Ovary (tissue), 10 donors: ENCODE measurements at places on chromosomes 2 and 18.

GRCh38 chr2:215361876-215362561 lies 50.2 kb downstream of the ATIC start:
- no peak for DNase-seq

DNA sequence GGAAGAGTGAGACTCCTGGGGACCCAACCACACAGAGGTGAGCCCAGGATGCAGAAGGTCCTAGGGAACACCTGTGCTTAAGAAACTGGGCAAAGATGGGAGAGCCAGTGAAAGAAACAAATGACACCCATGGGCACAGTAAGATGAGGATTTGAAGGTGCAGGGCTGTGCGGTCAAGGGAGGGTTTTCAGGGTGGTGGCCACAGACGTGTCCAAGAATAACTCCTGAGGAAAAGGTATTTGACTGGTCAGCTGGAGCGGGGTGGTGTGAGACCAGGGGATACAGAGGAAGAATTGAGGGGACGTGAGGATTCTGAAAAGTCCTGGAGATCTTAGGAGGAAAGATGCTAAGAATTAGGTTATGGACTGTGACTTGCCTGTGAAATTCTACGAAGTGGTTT lies 142.9 kb downstream of the TMEM163 start:
- no peak for DNase-seq

DNA sequence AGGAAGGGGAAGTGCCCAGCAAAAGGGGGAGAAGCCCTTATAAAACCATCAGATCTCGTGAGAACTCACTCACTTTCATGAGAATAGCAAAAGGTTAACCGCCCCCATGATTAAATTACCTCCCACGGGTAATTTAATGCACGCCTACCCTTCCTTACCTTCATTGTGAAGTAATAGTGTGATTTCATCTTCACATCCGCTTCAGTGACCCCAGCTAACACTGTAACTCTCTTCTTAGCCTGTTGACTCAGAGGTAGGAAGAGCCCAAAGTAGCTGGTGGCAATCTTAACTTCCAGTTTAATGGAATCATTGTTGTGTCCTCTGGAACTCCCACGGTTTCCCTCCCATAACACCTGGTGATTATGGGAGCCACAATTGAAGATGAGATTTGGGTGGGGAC lies 120.5 kb downstream of the GULP1 start:
- DNase-seq, result no peak

- no peak for DNase-seq
Measured at GRCh38 chr2:6224267-6224666, 532.1 kb downstream of the SOX11 start.

GRCh38 chr2:17736989-17737388 lies 16.6 kb downstream of the SMC6 start:
- no peak for DNase-seq

- DNase-seq, result no peak
Measured at GRCh38 chr18:52163478-52163877, 176.5 kb upstream of the DCC start.

GRCh38 chr18:79576686-79577351 lies 102.8 kb upstream of the CTDP1 start:
- peak; percentile 65 for DNase-seq

- no peak for DNase-seq
Measured at GRCh38 chr2:667332-667999, 9.7 kb downstream of the TMEM18 start.

DNA sequence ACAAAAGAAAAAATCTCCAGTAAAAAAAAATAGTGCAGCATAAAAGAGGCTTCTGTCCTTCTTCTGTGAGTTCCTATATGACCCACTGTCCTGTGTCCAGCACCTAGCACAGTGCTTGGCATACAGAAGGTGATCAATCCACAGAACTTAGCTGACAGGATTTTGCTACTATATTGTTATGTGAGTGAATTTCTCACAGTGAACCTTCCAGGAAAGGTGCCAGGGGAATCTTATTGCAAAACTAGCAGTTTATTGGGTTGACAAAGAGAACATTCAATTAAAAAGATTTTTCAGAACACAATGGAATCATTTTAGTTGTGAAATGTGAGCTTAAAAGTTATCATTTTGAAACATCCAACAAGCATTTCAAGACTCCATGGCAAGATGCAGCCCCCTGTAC lies 12.4 kb upstream of the TRIB2 start:
- DNase-seq, result no peak

- peak; percentile 41 for DNase-seq
Measured at GRCh38 chr18:3448838-3449511, 997 bp upstream of the TGIF1 start.

GRCh38 chr2:147463881-147464520 lies 380.8 kb upstream of the ACVR2A start:
- DNase-seq, result no peak

DNA sequence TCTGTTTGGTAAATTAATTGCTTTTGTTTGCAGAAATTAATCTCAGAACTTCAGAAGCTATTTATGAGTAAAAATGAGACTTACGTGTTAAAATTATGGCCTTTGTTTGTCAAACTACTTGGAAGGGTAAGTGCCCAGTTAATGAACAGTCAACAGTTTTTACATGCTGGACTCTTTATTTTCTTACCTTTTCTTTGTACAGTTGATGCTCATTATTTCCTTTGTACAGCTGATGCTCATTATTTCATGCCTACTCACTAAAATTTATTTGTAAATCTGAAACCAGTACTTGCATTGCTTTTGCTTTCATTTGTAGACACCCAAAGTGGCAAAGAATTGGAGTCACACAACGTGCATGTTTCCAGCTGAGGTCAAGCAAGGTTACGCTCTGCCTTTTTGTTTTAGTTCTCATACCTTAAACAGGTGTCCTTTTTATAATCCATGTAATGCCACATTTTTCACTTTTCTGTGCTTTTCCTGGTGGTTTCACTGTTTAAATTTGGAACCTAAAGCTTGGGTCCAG lies 13.3 kb downstream of the RIF1 start:
- DNase-seq, result no peak

DNA sequence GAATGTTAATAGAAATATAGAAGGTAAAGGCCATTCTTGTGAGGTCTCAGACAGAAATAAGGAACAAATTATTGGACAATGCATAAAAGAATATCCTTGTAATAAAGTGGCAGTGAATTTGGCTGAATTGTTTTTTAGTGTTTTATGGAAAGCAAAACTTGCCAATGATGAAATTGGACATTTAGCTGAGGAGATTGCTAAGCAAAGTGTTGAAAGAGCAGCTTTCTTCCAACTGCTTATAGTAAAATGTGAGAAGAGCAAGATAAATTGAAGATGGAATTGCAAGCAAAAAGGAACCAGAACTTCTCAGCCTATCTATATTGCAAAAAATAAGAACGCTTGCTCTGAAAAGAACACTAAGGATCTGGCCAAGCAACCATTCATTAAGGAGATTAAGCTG lies 245.7 kb downstream of the MREG start:
- DNase-seq, result no peak

DNA sequence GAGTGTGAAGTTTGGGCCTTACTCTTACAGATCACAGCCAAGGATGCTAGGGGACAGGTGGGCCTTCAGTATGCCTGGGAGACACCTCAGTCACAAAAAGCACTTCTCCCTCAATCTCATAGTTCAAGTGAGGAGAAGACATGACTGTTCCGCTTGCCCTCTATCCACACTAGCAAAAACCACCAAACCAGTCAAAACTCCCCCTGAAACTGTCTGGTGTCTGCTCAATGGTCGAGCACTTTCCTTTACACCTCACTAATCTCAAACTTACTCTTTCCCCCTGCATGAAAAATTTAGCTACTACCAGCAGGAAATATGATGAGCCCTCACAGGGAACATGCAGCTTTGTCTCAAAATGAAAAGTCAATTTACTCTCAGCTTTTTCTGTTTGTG lies 232.2 kb downstream of the TRIB2 start:
- no peak for DNase-seq

DNA sequence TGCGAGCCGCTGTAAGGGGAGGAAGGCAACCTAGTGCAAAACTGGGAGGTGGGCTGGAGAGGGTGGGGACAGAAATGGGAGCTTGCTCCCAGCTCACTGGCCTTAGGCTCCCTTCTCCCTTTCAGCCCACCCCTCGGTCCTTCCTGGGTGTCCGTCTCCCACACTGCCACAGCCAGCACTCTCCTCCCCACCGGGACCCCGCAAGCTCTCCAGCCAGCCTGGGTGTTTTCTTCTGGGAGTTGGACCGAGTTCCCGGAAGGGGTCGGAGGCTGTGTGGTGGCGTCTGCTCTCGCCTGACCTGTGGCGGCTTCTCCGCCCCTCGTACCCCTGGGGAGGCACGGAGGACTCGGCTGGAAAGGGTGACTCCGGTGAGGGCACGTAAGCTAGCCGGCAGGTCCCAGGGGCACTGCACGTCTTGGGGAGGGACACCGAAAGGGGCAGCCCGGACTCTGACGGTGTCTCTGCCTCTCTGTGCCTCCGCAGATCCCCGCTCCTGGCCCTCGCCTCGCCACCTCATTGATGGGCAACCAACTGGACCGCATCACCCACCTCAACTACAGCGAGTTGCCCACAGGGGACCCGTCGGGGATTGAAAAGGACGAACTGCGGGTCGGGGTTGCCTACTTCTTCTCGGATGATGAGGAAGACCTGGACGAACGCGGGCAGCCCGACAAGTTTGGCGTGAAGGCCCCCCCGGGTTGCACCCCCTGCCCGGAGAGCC lies 1.1 kb downstream of the LRATD1 start:
- DNase-seq, result peak; percentile 29

- DNase-seq, result no peak
Measured at GRCh38 chr2:121644715-121645114, 4.5 kb downstream of the CLASP1 start.

DNA sequence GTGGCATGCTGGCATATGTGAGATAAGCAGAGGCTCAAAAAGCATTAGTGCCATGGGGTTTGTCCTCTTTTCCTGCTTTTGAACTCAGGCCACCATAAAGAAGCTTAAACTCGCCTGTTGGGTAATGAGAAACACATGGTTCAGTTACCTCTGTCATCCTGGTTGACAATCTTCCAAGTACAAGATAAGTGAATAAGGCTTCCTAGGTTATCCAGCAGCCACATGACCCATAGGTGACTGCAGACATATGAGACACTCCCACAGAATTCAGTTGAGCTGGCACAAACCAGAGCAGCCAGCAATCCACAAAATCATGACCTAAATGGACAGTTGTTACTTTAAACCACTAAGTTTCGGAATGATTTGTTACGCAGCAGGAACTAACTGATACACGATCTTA lies 97.3 kb downstream of the TACR1 start:
- no peak for DNase-seq

GRCh38 chr2:80591233-80591632 lies 286.7 kb upstream of the LRRTM1 start:
- no peak for DNase-seq

DNA sequence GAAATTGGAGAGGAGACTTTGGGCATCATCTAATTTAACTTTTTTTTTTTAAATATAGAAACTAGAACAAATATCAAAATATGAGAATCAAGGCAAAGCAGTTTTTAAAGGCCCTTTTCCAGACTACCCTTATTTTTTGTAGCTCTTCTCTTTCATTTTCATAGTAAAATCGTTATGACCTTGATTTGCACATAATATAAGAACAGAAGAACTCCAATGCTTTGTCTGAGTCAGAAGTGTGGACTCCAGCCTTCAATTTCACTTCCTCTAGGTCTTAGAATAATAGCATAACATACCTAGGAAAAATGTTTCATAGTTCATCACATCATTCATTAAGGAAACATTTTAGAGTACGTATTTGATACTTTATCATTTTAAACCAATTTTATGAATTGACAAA lies 74.4 kb downstream of the ANKRD12 start:
- DNase-seq, result no peak

- DNase-seq, result no peak
Measured at GRCh38 chr2:203600286-203600685, 65.2 kb upstream of the RAPH1 start.

DNA sequence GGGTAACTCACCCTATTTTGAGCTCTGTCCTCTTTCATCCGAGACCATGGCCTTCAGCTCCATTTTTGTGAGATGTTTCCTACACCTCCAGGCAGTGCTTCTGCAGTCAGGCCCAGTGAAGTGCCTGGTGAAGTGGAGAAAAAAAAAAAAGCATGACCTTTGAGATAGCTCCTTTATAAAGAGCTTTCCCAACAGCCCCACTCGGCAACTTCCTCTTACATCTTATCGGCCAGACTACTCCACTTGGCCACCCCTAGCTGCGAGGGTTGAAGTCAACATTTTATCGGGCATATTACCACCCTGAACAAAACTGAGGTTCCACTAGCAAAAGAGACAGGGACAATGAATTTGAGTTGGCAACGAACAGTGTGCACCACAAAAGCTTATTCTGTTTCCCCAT lies 124.8 kb upstream of the RNF152 start:
- DNase-seq, result peak; percentile 23

GRCh38 chr18:41695441-41695840 lies 259.6 kb upstream of the PIK3C3 start:
- no peak for DNase-seq

DNA sequence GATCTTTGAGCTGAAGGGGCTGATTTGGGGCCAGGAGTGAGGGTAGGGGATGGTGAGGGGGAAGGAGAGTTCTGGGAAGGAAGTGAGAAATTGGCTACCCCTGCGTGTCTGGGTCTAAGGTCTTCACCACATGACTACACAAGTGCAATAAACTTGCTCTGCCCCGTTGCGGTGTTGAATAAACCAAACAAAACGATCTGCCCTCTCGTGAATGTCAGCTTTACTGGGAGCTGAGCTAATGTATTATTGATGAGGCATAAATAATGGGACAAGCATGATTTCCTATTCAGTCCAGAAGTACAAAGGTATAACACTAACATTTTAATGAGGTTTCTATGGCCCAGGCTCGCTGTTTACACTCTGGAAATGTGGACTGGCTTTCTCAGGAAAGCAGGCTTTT lies 8.0 kb upstream of the CFAP221 start:
- DNase-seq, result no peak

- no peak for DNase-seq
Measured at GRCh38 chr2:57516698-57517340, 529.8 kb upstream of the VRK2 start.

DNA sequence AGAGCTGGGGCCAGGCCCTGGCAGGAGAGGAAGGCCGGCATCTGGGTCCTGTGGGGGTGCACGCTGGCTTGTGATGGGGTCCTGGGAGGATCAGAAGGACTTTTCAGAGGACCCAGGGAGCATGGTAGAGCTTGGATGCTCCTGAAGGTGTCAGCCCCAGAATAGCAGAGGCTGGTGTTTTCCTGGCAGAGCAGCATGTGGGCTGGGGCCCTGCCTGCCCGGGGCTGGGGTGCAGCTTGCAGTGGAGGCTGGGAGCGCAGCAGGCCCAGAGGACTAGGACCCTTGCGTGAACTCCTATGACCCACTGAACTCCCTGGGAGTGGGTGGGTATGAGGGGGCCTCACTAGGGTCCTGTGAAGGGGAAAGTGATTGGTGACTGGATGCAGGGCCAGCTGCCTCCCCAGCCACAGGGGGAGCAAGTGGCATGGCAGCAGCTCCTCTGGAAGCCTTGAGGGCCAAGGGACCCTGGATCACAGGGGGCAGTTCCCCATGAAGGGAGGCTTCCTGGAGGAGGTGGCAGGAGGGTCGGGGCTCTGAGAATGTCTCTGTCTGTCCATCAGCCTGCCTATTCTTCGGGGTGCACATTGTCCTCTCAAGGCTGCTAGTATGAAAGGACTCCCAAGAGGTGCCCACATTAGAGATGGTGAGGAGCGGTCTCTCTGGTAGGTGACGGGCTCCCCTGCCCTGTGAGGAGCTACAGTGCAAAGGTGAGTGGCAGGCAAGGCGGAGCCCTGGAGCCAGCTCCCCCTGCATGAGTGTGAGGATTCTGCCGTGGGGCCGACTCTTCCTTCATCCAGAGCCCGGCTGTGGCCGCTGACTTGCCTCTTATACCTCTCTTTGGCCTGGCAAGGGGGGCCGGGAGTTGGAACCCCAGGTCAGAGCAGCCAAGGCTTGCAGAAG lies 249.0 kb downstream of the DYSF start:
- no peak for DNase-seq

- DNase-seq, result no peak
Measured at GRCh38 chr18:63253014-63253413, 66.6 kb downstream of the BCL2 start.
